ENCODE measurements at places on chromosomes 5 and 9.
A peak's percentile ranks its signal among the peaks of the same experiment; 100 is the strongest.

- no peak for DNase-seq
Observed at GRCh38 chr5:73160239-73160671, 12.7 kb upstream of the TMEM174 start.

- DNase-seq = peak; percentile 44
Observed at GRCh38 chr9:121201045-121201737, 478 bp downstream of the RAB14 start.

GRCh38 chr9:98182069-98182820 lies 10.2 kb downstream of the CORO2A start:
- no peak for DNase-seq

DNA sequence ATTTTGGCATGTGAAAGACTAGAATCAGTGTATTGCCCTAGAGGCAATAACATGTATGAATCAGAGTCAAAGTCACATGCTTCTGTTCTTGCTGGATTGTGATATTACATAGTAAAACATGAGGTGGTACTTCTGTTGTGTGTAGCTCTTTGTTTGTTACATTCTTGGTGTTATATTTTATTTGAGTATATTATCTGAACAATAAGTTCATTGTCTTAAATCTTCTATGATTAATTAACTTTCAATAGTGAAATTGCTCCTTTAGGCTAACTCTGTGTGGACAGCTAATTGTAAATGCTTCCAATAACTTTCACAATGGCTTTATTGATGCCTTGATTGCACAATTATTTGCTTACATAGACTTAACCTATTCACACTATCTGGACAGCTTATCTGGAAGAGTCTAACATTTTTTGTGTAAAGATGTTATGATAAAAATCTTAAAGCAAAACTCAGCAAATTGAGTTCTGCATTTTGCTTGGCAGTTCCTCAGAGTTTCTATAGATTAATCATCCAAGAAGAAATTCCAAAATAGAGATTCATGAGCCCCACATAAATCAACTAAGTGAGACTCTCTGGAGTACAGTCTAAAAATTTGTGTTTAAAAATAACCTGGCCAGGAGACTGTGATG lies 239.6 kb upstream of the TUSC1 start:
- DNase-seq = no peak

DNA sequence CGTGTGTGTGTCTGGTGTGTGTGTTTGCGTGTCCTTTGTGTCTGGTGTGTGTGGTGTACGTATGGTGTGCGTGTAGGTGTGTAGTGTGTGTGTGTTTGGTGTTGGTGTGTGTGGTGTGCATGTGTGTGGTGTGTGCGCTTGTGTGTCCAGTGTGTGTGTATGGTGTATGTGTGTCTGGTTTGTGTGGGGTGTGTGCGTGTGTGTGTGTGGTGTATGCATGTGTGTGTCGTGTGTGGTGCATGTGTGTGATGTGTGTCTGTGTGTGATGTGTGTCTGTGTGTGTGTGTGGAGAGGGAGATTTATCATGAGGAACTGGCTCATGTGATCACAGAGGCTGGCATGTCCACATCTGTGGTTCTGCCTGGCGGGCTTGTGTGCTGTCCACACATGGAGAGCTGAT lies 71.7 kb downstream of the CACNA1B start:
- DNase-seq = no peak

DNA sequence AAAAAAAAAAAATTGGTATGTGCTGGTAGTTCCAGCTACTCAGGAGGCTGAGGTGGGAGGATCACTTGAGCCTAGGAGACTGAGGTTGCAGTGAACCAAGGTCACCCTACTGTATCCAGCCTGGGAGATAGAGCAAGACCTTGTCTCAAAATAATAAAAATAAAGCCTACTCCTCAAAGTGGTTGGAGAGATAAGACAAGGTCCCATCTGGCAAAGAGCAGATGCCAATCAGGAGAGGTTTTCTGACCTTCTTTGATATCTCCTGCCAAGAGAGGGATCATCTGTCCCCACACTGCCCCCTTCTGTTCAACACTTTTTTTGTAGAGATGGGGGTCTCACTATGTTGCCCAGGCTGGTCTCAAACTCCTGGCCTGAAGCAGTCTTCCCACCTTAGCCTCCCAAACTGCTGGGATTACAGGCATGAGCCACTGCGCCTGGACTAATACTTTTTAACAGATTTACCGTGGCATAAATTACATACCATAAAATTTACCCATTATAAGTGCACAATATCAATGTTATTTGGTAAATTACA lies 64.7 kb downstream of the SH3PXD2B start:
- no peak for DNase-seq

DNA sequence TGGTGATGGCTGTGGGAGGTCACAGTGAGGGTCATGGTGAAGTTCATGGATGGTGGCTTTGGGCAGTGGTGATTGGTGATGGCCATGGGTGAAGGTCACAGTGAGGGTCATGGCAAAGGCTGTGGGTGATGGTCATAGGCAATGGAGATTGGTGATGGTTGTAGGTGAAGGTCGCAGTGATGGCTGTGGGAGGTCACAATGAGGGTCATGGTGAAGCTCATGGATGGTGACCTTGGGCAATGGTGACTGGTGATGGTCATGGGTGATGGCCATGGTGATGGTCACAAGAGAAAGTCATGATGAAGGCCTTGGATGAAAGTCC lies 115.6 kb upstream of the IRX4 start:
- DNase-seq = no peak

DNA sequence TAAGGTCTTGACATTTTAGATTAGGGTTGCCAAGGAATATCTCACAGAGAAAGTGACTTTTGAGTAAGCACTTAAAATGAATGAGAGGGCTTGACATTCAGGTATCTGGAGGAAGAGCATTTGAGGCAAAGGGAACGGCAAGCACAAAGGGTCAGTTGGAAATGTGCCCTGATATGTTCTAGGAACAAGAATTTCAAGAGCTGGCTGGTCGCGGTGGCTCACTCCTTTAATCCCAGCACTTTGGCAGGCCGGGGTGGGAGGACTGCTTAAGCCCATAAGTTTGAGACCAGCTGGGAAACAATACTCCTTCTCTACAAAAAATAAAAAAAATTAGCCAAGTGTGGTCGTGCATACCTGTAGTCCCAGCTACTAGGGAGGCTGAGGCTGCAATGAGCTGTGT lies 16.5 kb downstream of the KIAA1958 start:
- DNase-seq = no peak

DNA sequence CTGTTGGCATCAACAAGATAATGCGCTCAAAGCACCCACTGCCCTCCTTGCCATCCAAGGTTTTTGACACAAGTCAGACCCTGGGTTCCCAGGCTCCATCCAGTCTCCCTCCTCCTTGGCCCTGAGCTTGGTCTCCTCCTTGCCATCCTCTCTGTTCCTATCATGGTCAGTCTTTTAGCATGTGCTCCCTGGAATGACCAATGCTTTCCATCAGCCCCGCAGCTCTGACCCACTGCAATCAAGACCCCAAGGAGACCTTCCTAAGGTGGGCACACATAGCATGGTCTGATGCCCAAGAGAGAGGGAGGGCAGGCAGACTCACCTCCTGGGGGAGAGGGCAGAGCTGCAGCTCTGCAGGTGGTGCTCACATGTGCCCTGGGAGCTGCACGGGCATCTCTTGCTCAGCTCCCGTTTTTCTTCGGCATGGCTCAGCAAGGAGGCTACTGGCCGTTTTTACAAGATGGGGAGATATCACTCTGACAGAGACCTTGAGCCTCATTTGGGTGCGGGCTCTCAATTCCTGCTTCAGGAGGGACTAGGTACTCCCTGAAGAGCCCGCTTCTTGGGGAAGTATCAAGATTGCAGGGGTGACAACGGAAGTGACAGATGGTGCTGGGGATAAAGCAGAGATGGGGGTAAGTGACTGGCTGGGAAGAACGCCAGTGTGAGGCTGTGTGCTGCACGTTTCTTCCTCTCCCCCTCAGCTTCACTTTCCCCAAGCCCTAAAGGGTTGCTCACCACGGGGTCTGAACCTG lies 3.3 kb downstream of the SEPTIN8 start:
- no peak for DNase-seq

GRCh38 chr9:99431103-99431502 lies 209.0 kb downstream of the SEC61B start:
- DNase-seq = peak; percentile 92

- no peak for DNase-seq
Observed at GRCh38 chr5:34724741-34725140, 68.6 kb downstream of the RAI14 start.
